CD8-positive, alpha-beta T cell (primary cell): ENCODE measurements at places on chromosomes 5 and 9. TPM values are rescaled to one million over a fixed set of nuclear protein-coding genes. Genes with fewer than 3 reads are reported as not detected.

FRRS1L gene
- total RNA-seq: not detected

SH3TC2 gene
- total RNA-seq: not detected

IL13 gene
- total RNA-seq: not detected

ANKRD34B gene
- not detected for total RNA-seq

PCDHB15 gene
- not detected for total RNA-seq

STK32A gene
- not detected for total RNA-seq

FOXD1 gene
- total RNA-seq: 0.35 TPM

SLC34A1 gene
- not detected for total RNA-seq

PTPN3 gene
- total RNA-seq: not detected

GABRA1 gene
- not detected for total RNA-seq
